ENCODE measurements at places on chromosomes 2 and 18.

DNA sequence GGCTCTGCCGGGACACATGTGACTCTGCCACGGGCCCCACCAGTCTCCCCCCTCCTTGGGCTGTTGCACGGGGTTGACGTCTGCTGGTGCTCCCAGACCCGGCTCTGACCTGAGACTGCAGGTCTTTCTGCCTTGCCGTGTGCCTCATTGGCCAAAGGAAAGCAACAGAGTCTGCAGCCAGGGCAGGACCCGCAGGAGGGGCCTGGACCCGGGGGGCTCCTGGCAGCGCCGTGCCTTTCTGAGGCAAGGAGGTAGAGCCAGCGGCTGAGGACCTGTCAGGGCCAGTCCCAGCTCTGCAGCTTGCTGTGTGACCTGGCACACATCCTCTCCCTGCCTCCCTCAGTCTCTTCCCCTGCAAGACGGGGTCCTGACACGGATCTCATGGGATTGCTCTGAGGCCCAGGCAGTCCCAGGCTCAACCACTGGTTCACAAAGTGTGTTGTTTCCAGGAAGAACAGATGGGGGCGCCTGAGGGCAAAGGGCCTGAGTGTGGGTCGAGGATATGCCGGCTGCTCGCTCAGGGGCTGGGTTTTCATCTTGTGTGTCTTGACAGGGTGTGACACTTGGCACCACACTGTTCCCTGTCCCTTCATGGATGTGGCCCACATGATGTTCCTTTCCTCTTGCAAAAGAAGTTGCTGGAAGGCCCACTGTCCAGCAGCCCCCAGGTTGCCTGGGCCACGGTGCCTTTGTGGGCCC is 9.0 kb downstream of the CAPN10 start:
- DNase-seq: no peak

- DNase-seq: no peak
These were observed 856.1 kb upstream of the ID2 start for GRCh38 chr2:7825591-7826312.

DNA sequence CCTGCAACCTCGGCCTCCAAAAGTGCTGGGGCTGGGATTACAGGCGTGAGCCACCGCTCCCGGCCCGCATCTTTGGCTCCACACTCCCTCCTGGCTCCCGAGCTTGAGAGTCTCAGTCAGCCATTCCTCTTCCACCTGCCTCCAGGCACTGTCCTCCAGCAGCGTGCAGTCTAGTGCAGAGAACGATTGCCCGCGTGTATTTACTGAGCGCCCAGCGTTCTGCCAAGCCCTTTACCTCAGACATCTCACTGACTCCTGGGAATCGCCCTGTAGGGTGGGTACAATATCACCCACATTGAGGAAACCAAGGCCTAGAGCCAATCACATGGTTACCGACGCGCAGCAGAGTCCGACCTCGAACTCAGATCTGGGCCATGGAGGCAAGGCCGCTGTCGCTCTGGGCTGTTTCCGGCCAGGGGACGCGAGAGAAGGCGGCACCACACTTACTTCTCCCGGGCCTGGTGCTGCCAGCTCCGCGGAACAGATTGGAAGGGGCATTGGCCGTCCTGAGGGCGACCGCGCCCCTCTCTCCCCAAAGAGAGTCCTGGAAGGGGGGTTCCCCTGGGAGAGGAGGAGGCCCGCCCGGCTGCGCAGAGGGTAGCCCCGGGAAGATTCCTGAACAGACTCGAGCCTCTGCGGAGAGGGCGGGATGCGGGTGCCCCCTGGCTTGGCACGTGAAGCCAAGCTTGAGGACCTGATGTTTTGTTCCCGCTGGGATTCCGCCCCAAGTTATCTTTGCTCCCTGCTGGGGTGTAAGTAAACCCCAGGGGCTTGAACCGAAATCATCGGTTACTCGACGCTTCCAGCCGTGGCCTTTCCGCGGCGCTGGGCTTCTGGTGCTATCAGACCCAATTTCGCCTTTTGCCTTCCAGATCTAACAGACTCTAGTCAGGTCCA is 5.2 kb upstream of the DLX2 start:
- DNase-seq: no peak

- no peak for DNase-seq
These were observed 273.7 kb upstream of the UBE2E3 start for GRCh38 chr2:180706694-180707093.

GRCh38 chr2:8506746-8507145 is 175.1 kb upstream of the ID2 start:
- DNase-seq: no peak

Measured in lower leg skin (tissue), 4 donors.